Activated T-cell treated with anti-CD3 and anti-CD28 coated beads, Interleukin-2, amount 50 U/mL, for 48 hours (primary cell): ENCODE measurements at places on chromosomes 12 and 14.
A peak's percentile ranks its signal among the peaks of the same experiment; 100 is the strongest.

- DNase-seq, result no peak
Measured at GRCh38 chr12:113528606-113529293, 57.1 kb upstream of the LHX5 start.

DNA sequence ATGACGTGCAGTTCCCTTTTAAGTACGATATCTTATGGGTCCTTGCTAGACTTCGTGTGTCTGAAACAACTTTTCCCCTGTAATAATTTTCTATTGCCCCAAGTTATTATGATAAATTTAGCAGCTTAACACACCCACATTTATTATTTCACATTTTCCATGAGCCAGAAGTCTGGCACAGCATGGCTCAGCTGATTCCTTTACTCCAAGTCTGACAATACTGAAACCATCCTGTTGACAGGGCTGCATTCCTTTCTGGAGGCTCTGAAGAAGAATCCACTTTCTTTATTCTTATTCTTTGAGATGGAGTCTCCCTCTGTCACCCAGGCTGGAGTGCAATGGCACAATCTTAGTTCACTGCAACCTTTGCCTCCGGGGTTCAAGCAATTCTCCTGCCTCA is 80.9 kb downstream of the DENND5B start:
- no peak for DNase-seq

DNA sequence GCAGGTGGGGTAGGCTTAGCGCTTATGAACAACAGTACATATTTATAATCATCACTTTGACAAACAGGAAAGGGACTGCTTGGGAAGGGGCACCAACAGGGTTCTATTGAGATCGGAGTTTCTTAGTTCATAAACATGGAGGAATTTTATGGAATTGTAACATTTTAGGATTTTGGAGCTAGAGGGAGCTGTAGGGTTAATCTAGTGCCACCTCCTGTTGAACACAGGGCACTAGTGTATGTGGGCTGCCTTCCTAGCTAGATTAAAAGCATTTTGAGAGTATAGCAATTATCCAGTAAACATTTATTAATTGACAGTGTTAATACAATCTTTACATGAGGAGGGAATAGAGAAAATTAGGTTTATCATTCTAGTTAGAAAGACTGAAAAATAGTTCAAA is 23.1 kb upstream of the TBC1D30 start:
- no peak for DNase-seq

DNA sequence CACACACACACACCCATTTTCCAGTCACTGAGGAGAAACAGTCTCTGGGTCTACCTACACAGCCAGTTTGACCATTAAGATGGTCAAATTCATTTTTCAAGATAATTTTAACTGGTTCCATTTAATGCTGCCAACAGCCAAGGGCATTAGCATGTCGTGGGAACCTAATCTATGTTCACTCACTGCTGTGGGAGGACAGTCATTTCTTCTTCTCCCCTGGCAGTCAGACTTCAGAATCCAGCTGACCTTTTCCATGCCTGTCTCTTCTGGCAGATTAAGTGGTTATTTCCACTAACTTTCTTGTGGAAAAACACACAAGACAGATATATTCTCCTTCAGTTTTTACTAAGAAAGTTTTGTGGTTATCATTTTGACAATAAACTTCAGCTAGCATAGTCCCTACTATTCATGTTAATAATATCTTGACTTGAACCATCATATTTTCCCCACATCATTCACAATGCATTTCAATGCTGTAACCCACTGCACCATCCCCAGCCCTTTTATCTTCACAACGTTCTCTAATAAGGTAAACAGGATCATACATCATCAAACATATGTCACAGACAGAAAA is 82.2 kb downstream of the DAD1 start:
- no peak for DNase-seq

DNA sequence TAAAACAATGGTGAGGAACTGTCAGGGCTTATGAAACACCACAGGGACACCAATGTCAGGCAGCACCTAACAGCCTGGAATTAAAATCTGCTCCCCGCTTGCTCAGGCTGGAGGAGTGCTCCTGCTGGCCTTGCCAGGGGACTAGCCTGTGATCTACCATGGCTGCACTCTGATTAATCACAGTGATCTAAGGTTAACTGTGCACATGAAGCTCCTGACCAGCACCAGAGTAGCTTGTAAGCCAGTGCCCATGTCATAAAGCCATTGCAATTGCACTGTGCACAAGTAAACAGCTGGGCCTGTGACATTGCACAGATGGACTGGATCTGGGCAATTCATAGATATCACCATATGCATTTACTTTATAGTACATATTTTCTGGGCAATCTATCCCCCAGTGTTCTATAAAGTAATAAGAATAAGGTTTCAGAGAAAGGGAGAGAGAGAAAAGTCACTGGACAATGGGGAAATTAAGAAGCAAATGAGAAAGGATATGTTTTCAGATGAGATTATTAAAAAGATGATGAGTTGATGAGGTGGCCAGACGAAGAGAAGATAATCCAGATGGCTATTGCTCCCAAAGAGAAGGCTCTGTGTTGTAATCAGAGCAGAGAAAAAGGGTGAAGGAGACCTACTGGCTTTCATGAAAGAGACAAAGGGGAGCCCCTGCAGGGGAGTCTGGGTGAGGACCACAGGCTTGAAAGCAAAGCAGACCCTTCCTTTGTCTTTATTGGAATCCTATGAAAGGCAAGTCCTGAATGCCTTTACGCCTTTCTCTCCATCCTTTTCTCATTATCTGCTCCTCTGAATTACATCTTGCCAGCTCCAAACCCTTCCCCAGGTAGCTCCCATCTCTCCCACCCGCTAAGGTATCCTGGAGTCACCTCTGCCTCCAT is 145.8 kb downstream of the SLC38A6 start:
- no peak for DNase-seq

- peak; percentile 49 for DNase-seq
Measured at GRCh38 chr14:49173765-49174373, 412.3 kb downstream of the RPS29 start.

- DNase-seq, result no peak
Measured at GRCh38 chr14:73760598-73761586, 46.7 kb upstream of the PNMA1 start.
